ENCODE measurements at places on chromosomes 6 and 20.

DNA sequence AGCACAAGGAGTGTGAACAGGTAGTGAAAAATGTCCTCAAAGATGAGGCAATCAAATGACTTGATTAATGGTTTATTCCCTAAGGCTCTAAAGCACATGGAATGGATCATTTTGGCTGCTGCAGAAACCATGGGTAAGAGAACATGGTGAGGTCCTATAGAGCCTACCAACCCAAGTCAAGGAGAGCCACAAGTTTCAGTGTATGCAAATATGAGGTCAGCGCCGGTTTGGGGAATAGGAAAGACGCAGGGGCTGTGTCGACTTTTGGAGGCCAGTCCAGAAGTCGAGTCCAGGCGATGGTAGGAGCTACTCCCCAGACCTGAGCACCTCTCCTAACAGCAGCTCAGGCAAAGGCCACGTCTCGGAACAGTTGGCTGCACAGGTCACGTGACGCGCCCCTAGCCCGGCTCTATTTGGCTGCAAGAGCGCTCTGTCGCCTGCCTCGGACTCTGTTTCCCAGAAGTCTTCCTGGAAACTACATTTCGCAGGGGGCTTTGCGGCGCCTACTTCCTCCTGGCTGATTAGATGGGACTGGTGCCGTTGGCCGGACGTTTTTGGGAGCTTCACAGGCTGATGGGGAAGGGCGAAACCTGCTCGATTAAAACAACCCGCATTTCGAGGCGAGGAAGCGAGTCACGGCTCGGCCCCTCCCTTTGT, 74.4 kb upstream of the CHD6 start:
- DNase-seq: no peak

DNA sequence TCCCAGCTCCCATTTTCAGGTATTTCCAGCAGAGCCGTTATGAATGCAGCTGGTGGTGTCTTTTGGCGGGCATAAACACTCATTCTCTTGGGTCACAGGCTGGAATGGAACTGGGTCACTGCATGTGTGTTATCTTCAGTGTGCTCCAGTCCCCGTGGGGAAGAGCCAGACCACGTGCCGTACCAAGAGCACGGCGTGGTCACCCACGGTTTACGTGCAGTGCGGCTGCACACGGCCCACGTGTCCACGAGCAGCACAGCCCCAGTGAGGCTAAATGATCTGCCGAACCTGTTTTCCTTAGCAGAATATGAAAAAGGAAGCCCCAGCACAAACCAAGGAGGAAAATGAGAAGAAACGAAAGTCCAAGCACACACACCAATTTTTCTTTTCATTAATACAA, 121.5 kb downstream of the IRF4 start:
- no peak for DNase-seq

DNA sequence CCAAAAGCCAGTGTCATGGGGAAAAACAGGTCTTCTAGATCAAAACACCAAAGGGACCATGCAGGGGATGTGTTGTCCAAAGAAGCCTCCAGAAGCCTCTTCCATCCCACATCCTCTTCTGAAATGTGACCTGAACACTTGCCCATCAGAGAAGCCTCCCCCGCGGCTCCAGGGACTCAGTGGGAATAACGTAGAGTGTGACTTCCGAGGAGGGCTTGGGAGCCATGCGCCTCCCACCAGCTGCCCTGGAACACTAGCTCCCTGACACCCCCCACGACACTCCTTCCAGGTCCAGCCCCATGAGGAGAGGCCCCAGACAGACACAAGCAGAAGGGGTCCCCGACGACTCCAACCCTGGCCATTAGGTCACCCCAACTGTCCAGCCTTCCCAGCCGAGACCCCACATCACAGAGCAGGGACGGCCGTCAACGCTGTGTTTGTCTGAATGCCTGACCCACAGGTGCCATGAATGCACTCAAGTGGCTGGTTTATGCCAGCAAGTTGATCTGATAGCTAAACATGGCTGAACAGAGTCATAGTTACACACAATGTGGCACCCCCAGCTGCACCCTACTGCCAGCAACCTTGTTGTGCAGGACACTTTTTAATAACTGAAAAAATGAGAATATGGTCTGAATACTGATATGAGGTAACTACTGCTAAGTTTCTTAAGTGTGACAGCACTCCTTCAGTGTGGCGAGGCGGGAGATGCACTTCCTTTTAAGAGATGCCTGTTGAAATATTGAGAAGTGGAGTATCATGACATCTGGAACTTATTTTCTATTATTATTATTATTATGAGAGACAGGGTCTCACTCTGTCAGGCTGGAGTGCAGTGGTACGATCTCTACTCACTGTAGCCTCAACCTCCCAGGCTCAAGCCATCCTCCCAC, 58.0 kb downstream of the GINS1 start:
- DNase-seq: no peak

DNA sequence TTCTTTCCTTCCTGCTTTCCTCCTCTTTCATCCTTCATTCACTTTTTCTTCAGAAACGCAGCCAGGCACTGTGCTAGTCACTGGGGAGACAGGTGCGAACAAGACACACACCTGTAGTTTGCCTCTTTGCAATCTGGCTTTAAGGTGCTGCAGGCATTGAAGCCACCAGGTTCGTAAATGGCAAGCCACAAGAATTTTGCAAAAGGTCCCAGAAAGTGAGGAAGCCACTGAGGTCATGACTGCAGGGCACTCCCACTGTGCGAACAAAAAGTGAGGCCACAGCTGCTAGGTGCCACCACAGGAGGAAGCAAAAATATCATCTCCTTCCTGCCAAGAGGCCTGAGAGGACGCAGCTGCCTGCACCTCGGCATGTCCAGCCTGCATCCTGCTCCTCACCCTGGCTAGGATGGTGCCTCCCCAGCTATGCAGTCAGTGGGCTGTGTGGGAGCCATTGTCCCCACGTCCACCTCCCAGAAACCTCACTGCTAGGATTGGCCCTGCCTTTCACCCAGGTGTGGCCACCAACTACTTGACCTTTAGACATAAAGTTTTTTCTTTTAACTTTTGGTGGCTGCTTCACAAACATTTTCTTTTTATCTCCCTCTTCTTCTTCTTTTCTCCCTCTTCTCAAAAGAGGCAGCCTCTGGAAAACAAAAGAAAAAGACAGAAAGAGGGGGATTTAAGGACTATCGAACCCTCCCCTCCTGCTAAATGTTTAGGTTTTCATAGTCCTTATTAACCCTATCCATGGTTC, 230.8 kb downstream of the BCAS1 start:
- DNase-seq: no peak

DNA sequence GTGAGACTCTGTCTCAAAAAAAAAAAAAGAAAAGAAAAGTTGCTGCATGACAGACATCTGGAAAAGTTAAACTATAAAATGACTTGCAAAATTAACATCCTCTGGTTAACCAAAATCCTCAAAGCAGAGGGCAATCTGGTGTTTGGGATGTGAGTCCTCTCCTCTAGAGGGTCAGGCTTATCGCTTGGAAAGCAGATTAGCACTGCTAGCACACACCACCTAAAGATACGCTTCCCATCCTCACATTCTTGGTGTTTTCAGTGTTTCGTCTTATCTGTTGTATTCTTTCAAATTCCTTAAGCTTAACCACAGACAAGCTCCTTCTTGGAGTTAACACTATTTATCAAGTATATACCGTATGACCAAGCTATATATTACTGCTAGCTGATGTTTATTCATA, 198.0 kb downstream of the SOX4 start:
- no peak for DNase-seq

DNA sequence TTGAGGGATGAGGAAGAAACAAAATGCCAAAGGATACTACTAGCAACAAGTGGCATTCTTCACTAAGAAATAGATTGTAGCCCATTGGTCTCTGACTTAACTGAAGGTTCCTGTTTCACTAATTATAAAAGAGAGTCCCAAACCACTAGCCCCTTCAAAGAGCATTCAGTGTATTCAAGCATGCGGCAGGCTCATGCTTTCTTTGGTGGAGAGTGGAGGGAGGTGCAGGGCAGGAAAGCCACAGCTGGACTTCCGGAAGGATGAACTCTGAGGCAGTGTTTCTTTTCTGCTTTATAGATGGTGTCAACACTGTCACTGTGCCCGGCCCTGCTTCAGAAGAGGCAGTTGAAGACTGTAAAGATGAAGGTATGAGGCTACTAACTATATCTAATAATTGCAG, 636.1 kb downstream of the KIF16B start:
- peak; percentile 15 for DNase-seq

- DNase-seq: no peak
These were observed 10.2 kb upstream of the DNAJC5 start for GRCh38 chr20:63884506-63885263.

- DNase-seq: no peak
These were observed 56.2 kb upstream of the EDN1 start for GRCh38 chr6:12233693-12234571.

GRCh38 chr6:41371461-41371991, 36.1 kb downstream of the NCR2 start:
- DNase-seq: no peak

- DNase-seq: no peak
These were observed 44.9 kb upstream of the CCDC28A start for GRCh38 chr6:138728662-138729061.

DNA sequence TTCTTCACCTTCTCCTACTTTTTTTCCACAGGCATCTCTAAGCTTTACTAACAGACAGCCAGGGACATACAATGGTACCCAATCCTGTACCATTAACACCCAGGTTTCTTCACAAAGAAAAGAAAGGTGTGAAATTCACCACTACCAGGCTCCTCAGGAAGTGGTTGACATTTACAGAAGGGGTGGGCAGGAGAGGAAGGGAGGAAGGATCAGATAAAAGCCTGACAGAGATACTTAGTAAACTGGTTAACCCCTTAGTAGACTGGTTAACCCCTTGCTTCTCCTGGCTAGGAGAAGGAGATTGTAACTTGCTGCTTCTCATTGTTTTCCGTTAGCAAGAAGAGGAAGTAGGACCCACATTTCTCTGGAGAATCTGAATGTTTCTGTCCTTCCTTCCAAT, 7.2 kb downstream of the SAMD3 start:
- peak; percentile 4 for DNase-seq

DNA sequence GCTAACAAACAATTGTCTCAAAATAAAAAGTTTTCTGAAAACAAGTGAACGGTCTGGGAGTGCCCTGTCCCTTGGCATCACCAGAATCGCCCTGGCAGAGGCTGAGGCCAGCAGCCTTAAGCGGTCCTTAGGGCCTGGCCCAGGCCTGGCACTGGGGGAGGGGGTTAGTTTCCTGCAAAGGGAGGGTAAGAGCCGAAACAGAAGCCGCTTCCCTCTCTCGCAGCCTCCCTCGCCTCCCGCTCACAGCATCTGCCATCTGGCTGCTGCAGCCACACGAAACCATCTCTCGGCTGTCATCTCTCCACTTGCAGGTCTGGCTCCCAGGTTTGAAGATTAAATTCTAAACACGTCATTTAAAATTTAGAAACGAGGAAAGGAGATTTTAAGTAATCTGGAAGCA, 31.5 kb downstream of the PMEPA1 start:
- no peak for DNase-seq

DNA sequence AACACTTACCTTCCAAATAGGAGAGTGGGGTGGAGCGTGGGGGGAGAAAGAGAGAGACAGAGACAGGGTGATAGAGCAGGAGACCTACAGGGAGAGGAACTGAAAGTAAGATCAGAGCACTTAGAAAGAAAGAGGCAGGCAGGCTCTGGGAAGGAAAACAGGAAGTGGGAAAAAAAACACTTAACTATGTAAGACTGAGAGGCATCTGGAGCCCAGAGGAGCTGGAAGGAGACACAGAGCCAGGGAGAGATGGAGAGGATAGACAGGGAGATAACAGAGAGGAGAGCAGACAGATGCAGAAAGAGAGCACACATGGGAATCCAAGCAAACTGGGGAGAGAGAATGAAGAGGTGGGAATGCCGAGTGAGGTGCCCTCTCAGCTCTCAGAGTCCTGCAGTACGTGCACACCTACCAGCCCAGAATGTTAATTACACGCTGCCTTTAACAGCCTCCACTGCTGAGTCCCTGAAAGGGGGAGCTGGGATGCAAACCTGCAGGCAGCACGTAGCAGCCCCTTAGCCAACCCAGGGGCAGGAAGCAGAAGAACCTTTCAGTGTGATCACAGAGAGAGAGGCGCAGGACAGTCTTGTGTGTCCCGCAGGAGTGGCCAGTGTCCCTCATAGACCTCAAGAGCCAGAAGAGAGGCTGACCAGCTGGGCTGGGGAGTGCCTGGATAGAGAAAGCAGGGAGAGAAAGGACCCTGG, 132.7 kb upstream of the LRFN2 start:
- no peak for DNase-seq

DNA sequence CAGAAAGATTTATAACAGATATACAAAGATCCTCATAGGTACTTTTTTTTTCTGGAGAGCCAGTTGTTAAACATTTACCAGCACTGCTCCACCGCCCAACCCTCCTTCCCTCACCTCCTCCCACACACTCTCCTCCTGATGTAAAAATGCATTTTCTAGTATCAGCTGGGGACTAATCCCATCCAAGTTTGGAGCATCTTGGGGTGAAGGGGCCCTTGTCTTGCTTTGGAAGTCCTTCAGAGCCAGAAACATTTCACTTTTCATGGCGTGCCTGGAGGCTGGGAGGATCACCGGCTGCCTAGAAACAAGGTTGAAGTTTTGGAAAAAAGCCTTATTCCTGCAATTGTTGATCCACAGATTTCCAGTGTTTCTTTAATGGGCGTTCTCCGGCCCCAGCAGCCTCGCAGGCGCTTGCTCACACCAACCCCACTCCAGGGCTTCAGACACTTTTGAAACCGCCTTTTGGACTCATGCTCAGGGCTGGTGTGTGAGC, 165.1 kb upstream of the AFDN start:
- no peak for DNase-seq

DNA sequence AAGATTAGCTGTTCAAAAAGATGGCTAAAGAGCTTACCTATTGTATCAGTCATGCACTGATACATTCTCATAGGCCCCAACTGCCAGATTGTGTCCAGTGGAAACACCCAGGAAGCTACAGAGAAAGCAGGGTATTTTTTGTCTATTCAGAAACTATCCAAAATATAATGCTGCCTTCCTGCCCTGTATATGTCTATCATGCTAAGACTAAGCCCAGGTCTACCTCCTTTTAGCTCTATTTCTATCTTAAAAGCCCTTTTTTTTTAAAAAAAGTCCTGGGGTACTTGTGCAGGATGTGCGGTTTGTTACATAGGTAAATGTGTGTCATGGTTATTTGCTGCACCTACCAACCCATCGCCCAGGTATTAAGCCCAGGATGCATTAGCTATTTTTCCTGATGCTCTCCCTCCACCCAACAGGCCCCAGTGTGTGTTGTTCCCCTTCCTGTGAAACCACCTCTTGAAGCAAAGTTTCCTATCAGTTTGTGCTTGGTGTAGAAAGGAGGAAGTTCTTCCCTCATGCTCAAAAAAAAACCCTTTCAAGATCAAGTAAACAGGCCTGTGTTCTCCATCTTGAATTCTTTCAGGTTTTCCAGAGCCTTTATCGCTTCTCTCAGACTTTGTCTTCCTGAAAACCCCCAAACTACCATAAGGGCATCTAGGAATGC, 514 bp downstream of the DEFB129 start:
- DNase-seq: no peak

- DNase-seq: no peak
These were observed 69.4 kb upstream of the BMP2 start for GRCh38 chr20:6698056-6698455.
